ENCODE measurements at places on chromosomes 16 and 17. TPM values are rescaled to one million over a fixed set of nuclear protein-coding genes. Genes with fewer than 3 reads are reported as not detected.

- H3K36me3 ChIP-seq: no peaks in the 10 kb centered on the region
- H3K27me3 ChIP-seq: peaks cover 19% of the 10 kb centered on the region
- DNase-seq: peak; percentile 19
- H3K27ac ChIP-seq: no peak overlapping the region
- no peak overlapping the region for H3K4me3 ChIP-seq
Measured at GRCh38 chr17:34892461-34893249, 68.6 kb downstream of the CCT6B start.

GRCh38 chr16:51382211-51382610 is 231.1 kb upstream of the SALL1 start:
- H3K4me3 ChIP-seq: no peak overlapping the region
- H3K27me3 ChIP-seq: no peaks in the 10 kb centered on the region
- no peak overlapping the region for H3K27ac ChIP-seq
- no peak for DNase-seq
- no peaks in the 10 kb centered on the region for H3K36me3 ChIP-seq

GRCh38 chr17:45895304-45895968 is 1.1 kb downstream of the MAPT start:
- H3K27me3 ChIP-seq: peaks cover 52% of the 10 kb centered on the region
- peak; percentile 17 for DNase-seq
- H3K4me3 ChIP-seq: peak overlapping the region; percentile 75
- H3K4me1 ChIP-seq: peaks cover 19% of the 10 kb centered on the region
- no peak overlapping the region for H3K27ac ChIP-seq

DNA sequence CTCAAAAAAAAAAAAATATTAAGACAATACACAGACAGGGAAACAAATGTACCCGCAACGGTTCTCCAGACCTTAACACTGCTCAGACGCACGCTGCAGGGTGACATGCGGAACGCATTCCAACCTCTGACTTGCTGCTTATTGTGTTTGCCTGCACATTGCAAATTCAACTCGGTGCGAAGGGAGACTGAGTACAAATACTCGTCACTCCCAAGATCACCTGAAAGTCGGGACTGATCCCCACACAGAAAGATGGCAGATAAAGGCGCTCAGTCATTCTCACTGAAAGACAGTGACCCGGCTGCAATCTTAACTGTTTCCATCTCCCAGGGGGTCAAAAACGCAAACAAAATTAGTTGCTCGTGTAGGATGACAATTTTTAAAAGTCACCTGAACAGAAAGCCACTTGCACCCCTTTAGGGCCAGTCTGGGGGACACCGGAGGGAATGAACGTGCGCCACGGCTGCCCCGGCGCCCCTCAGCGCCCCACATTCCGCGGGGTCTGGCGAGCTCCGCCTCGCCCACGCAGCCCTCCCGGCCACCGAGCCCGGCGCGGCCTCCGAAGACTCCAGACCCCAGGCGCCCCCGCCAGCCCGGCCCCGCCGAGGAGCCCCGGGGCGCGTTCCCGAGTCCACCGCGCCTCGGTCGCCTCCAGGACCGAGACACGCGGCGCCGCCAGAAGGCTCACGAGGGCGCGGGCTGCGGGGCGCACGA is 589 bp downstream of the CLCN7 start:
- H3K4me1 ChIP-seq: peaks cover 38% of the 10 kb centered on the region
- peak overlapping the region; percentile 76 for H3K4me3 ChIP-seq
- no peaks in the 10 kb centered on the region for H3K36me3 ChIP-seq
- no peaks in the 10 kb centered on the region for H3K27me3 ChIP-seq
- peak overlapping the region; percentile 27 for H3K27ac ChIP-seq
- DNase-seq: no peak

- H3K36me3 ChIP-seq: no peaks in the 10 kb centered on the region
- H3K27me3 ChIP-seq: peaks cover 29% of the 10 kb centered on the region
- no peak overlapping the region for H3K4me3 ChIP-seq
Measured at GRCh38 chr17:45949755-45950320, 49.2 kb upstream of the STH start.

DNA sequence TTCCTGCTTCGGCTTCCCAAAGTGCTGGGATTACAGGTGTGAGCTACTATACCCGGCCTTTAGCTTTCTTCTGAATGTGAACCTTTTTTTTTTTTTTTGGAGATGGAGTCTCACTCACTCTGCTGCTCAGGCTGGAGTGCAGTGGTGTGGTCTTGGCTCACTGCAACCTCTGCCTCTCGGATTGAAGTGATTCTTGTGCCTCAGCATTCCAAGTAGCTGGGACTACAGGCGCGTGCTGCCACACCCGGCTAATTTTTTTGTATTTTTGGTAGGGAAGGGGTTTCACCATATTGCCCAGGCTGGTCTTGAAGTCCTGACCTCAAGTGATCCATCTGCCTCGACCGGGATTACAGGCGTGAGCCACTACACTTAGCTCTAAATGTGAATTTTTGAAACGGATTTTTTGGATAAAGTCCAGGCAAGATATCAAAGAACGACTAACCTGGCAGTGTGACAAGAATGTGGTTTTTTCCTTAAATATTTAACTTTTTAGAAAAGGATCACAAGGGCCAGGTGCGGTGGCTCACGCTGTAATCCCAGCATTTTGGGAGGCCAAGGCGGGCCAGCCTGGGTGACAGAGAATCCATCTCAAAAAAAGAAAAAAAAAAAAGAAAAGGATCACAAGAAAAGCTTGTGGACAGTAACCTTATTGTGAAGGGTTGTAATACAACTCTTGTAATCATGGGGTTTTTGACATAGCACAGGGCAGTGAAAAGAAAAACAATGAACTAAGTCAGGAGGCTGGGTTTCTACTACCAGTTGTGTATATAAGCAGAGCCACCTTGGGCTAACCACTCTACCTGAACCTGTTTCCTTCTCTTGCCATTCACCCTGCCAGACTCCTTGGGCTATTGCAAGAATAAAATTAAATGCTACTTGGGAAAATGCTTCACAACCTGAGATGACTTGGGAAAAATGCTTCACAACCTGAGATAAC is 6.2 kb downstream of the BRCA1 start:
- peaks cover 3% of the 10 kb centered on the region for H3K4me1 ChIP-seq
- no peak overlapping the region for H3K27ac ChIP-seq
- no peak for DNase-seq

DNA sequence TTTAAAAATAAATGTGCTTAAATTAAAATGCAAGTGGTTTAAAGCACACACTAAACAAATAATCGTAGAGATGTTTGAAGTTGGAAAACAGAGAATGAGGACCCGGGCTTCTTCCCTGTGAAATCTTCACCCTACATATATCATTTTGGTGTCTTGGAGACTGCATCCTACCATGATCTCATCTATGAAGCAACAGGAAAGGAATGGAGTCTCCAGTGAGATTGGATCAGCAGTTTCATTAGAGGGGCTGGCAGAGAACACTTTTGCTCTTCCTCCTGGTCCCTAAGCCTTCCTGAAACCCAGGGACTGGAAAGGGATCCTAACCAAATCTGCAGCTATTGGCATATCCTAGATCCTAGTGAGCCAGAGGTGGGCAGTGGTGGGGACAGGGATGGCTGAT is 85.0 kb downstream of the GRIN2A start:
- no peak overlapping the region for H3K4me3 ChIP-seq
- DNase-seq: no peak
- no peak overlapping the region for H3K27ac ChIP-seq
- H3K27me3 ChIP-seq: peaks cover 2% of the 10 kb centered on the region

Gene FOXO3B
- total RNA-seq: 7.5 TPM

Gene ZG16
- total RNA-seq: not detected

Gene ESRP2
- 0.77 TPM for total RNA-seq

Gene KRTAP4-3
- not detected for total RNA-seq
